GM03348 (cell line): ENCODE measurements at places on chromosomes 3 and 15.

DNA sequence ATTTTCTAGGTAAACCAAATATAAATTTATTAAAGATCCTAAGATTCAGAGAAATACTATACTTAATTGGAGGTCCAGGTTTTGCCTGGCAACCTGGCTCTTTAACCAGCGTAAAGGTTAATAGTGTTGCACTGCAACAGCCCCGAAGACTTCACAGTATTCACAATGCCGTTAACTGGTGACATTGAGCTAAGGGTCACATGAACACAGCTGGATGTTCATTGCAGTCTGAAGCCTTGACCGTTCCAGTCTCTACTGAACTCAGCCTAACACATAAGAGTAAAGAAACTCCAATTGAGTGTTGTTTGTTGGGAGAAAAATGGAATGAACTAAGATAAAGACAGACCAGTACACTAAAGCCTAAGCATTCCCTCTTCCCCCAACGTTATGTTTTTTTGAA is 26.8 kb downstream of the NKIRAS1 start:
- DNase-seq = no peak

- DNase-seq = no peak
These were observed 52.8 kb downstream of the RGMA start for GRCh38 chr15:93035953-93036810.

- no peak for DNase-seq
These were observed 95.1 kb upstream of the TNFAIP8L3 start for GRCh38 chr15:51189669-51190385.

GRCh38 chr3:51385621-51386091 is 565 bp downstream of the MANF start:
- DNase-seq = peak; percentile 33

DNA sequence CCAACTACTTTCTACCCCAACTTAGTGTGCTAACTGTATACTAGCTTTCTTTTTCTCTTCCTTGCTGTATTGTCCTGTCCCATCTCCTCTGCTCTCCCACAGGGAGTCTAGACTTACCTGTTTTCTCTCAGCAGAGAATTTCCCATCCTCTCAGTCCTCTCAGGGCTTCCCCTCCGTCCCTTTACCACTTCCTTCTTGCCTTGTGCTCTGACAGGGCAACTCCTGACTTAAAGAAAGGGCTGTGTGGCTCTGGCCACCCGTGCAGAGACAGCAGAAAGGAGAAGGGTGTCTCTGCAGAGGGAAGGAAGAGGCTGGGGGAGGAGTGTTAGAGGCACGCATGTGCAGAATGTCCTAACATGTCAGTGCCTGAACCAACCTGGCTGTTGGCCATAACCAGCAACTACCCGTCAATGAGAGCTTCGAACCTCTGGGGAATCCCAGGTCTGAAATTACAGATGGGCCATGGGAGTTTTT is at the start of gene GCSAM:
GCSAM (minus strand) TSS at position 274 of the 474 bp plus-strand sequence; CDS start at position 146, 128 bp downstream.
- no peak for DNase-seq

DNA sequence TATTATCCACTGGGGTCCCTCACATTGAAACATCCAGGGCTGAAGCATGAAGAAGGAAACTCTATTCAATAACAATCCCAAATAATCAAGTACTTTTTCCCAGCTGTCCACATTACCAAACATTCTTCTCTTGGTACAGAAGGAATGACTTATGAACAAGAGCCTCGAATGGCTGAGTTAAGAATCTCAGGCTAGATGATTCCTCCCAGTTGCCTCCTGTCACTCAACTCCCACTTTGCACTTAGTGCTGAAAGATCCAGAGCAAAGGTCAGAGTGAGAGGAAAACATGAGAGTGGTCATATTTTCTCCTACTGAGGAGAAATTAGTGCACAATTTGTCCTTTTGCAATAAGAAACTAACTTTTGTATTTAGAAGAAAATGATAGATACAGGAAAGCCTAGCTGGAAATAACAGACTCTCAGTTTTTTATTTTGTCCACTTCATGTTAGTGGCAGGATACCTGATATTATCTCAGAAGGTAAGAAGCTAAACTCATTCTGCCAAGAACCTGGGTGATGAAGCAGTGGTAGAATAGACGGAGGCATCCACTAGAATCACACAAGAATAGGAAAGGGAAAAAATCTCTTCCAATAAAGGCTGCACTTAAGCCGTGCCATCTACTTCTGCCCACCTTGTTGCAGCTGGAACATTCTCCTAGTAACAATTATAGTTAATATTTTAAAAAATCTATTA is 46.2 kb downstream of the GADL1 start:
- no peak for DNase-seq

DNA sequence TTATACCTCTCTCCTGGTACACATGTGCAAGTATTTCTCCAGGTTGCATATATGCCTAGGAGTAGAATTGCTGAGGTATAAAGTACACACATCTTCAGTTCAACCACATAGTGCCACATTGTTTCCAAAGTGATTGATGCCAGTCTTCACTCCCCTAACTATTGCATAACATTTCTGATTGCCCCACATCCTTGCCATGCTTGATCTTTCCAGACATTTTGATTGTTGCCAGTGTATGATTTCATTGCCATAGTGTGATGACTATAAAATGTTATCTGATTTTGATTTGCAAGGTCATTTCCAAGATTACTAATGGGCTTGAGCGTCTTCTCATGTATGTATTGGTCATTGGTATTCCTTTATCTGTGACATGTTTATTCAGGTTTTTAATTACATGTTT is 61.1 kb upstream of the MLF1 start:
- no peak for DNase-seq

DNA sequence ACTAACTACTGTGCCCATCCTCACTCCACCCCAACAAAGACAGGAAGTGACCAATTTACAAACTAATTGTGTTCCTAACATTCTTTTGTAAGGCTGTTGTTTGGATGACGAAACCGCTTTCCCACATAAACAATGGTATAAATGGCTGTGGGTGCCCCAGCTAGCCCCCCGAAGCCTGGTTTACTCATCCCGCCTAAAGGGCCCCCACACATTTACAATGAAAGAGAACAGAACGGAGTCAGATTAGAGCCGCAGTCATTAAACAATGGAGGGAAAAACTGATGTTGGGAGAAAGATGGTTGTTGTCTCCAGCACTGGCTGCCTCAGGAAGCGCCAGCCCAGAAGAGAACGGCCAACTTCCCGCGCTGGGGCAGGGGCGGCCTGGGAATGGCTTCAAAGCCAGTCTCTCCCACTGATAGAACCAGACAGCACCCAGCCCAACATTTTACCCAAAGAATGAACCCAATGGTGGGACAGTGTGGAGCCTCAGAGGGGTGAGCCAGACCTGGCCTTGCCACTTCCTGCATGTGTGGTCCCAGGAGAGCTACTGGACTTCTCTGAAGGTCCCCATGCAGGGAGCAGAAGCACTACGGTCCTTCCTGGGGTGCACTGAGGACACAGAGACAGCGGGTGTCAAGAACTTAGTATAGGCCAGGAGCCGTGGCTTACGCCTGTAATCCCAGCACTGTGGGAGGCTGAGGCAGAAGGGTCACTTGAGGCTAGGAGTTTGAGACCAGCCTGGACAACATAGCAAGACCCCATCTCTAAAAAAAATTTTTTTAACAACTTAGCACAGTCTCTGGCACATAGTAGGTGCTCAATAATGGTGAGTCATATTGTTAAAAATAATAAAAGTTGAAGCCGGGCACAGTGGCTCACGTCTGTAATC is 75.8 kb upstream of the GATA2 start:
- no peak for DNase-seq

DNA sequence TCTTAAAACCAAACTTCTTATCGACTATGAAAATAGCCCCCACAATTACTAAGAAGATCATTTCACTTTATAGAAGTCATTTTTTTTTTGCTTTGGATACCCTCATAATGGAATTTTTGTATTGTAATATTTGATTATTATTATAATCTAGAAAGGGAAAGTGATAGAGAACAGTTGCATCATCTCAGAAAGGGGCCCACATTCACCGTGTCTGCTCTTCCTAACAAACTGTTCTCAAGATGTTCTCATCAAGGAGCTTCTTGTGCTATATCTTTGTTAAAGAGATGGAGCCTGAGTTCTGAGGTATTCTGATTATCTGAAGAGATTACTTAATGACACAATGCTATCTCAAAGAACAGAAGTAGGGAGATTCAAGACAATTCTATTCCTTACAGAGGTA is 49.3 kb downstream of the MME start:
- no peak for DNase-seq

GRCh38 chr15:60414016-60414682 is 16.4 kb upstream of the ANXA2 start:
- DNase-seq = no peak

GRCh38 chr3:58562498-58562897 is 14.7 kb downstream of the FAM107A start:
- no peak for DNase-seq

- no peak for DNase-seq
These were observed 102.6 kb downstream of the RSL24D1 start for GRCh38 chr15:55094136-55094535.

DNA sequence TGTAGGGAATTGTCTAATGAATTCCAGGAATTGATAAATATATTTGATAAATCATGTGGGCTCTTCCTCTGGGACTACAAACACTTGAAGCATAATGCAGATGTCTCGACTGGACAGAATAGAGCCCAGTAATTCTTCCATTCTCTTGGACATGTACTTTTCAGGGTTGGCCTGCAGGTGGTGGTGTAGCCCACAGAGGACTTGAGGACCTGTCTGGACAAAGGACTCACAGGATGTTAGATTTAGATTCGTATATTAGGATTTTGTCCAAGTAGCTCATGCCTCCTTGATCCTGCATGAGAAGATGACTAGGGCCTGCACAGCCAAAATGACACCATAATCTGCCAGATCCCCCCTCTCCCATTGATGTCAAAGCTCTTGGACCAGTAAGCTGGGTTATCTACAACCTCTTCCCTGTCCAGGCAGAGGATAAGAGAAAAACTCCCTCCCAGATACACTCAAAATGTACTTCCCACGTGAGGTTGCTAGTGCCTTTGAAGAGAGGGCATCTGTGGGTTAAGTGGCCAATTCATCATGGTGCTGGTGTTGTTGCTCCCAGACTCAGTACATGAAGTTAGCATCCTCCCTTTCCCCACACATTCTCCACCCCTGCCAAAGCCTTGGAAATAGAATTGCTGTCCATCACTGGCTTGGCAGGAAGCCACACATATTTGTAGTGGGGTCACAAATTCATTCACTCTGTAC is 88.6 kb upstream of the ZNF280D start:
- peak; percentile 70 for DNase-seq

DNA sequence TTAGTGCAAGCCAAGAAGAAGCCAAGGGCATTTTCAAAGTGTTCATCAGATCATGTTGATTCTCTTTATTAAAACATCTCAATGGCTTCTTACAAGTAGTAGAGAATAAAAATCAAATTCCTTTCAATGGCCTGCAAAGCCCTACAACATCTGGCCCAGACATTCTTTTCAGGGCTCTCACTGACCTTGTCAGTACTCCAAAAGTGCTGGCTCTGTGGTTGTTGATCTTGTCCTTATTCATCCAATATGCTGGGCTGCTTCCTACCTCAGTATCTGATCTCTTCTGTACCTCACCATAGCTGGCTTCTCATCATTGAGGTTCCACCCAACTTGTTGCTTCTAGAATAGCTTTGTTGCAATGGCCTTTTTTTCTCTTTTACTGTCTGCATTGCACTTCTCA is 74.0 kb upstream of the SAMMSON start:
- peak; percentile 11 for DNase-seq

DNA sequence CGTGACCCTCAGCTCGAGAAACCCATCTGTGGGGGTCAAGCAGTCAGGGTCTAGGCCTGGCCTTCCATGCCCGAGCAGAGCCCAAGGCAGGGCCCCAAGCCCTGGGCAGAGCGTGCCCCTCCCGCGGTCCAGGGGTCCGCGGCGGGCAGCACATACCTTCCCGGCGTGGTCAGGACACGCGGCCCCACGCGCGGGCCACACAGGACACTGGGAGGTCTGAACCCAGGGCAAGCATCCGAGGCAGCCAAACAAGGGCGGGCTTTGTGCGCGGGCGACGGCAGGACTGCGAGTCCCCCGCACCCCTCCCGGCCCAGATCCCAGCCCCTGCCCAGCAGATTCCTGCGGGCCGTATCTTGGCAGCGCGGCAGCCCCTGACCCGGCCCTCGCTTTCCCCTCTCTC is 61.6 kb upstream of the ACAN start:
- DNase-seq = no peak

GRCh38 chr3:20320489-20320888 is 134.5 kb upstream of the SGO1 start:
- no peak for DNase-seq

GRCh38 chr15:82900511-82901060 is 51.9 kb downstream of the HOMER2 start:
- no peak for DNase-seq

- DNase-seq = no peak
These were observed 45.1 kb downstream of the CCDC191 start for GRCh38 chr3:114011059-114011797.

- no peak for DNase-seq
These were observed 103.0 kb downstream of the GBE1 start for GRCh38 chr3:81658322-81658997.

GRCh38 chr3:55858727-55859126 is 371.6 kb upstream of the WNT5A start:
- DNase-seq = no peak

DNA sequence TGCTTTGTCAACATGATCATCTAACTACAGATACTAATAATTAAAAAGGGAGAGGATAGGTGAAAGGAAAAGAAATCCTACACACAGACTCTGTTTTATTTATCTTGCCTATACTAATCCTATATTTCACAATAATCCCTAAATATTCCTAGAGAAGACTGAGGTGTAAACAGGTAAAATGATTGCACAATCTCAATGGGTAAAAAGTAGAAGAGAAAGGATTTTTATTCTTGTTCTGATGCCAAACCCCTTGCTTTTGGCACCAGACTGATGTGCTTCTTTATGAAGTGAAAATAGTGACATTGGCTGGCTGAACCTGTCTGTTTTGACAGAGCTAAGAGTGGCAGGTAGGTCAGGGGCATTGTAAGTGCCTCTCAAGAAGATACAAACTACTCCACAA is 101.9 kb upstream of the ZPLD1 start:
- no peak for DNase-seq

GRCh38 chr3:122298239-122298638 is 26.8 kb upstream of the CSTA start:
- no peak for DNase-seq

GRCh38 chr3:138461896-138462295 is 27.5 kb downstream of the ESYT3 start:
- DNase-seq = no peak

GRCh38 chr3:50573566-50574443 is 4.5 kb downstream of the HEMK1 start:
- no peak for DNase-seq

DNA sequence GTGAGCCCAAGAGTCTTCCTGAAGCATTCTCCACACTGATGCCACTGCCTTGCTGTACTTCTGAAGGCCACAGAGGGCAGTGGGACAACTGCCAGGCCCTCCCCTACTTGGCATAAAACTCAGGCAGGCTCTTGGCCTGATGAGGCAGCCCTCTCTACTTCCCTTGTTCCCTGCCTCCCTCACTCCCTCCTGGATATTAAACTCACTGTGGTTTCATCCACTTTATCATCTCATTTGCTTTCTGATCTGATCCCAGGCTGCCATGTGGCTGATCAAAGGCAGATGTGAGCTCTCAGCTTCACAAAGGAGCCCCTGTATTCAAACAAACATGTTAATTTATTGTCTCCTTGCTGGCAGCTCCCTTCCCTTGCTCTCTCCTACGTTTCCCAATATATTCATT is 533.5 kb downstream of the IGSF11 start:
- no peak for DNase-seq

GRCh38 chr3:153927107-153927506 is 194.1 kb upstream of the ARHGEF26 start:
- DNase-seq = peak; percentile 71

GRCh38 chr15:44441095-44441501 is 13.7 kb downstream of the CTDSPL2 start:
- DNase-seq = no peak

- no peak for DNase-seq
These were observed 65.6 kb upstream of the HEG1 start for GRCh38 chr3:125121246-125122010.
